ENCODE measurements at places on chromosomes 2 and 18.

- DNase-seq, result no peak
Observed at GRCh38 chr2:178679891-178680290, 127.3 kb downstream of the TTN start.

- DNase-seq, result no peak
Observed at GRCh38 chr2:240601061-240601830, 14.7 kb downstream of the CAPN10 start.

DNA sequence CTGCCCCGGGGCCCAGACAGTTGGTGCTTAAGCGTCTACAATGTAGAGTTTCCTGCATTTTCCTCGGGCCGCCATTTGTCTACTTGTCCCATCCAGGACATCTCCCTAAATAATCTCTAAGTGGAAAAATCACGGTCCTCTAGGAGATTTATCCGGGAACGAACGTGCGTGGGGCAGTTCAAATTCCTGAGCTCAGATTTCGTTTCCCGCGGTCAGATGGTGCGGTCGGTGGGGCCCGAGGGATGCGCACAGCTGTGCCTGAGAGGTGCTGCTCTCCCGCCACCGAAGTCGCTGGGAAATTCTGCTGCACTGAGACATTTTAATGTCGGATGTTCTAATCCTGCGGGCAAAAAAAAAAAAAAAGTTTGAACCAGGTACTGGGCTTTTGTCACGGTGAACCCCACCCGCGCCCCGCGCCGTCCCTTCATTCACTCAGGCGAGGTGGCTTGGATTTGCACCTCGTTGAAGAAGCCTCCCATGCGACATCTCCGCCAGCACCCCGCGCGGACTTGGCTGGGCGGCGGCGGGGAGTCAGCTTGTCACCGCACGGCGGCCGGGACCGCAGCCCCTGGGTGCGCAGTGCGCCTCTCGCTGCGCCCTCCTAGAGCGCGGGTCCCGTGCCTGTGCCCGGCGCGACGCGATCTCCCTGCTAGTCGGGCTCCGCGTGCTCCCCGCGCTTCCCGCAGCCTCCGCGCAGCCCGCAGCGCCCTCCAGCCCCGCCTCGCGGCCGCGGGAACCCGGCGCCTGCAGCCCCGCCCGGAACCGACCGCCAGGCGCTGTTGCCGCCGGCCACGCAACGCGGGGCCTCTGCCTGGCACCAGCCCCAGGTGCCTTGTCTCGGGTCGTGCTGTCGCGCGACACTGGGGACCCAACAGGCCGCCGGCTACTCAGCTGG is 191.9 kb upstream of the TCF4 start:
- peak; percentile 36 for DNase-seq

DNA sequence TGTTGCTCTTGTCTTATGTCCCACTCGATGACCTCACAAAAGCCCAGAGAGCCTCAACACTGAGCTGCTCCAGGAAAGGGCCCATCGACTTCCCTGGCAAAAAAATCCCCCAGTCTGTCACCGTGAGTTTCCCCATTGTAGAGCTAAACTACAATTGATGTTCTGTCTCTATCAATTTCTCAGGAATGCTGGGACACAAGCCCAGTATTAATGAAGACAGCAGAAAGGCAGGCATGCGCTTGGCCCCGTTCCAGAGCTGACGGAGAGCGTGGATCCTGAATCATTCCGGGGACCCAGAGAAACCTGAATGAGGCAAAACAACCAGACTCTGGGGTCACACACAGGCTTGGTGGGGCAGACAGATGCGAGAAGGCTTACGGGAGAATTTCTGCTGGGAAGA is 146.9 kb downstream of the TTC32 start:
- no peak for DNase-seq

- DNase-seq, result no peak
Observed at GRCh38 chr2:16899958-16900357, 234.3 kb upstream of the CYRIA start.

DNA sequence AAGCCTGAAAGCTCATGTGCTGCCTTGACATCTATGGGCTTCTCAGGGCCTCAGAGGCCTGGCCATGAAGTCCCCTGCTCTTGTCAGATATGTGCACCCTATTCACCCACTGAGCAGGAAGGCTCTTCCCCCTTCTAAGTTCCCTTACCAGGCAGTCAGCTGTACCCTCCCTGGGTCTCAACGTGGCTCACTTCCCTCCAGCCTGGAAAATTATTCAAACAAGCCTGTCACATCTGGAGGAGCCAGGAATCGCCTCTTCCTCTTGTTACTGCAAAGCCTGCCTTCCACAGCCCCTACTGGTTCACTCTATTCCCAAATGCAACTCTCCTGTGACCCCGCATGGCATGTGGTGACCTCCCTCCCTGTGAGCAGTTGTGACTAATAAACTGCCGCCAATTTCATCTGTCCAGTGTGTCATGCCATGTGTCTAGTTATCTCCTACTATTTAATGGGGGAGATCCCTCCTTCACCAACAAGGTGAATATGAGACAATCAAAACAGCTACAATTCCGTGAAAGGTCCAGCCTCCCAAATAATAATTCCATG is 8.4 kb upstream of the SERPINB8 start:
- DNase-seq, result no peak

GRCh38 chr2:175792881-175793280 is 209.2 kb downstream of the LNPK start:
- DNase-seq, result no peak

DNA sequence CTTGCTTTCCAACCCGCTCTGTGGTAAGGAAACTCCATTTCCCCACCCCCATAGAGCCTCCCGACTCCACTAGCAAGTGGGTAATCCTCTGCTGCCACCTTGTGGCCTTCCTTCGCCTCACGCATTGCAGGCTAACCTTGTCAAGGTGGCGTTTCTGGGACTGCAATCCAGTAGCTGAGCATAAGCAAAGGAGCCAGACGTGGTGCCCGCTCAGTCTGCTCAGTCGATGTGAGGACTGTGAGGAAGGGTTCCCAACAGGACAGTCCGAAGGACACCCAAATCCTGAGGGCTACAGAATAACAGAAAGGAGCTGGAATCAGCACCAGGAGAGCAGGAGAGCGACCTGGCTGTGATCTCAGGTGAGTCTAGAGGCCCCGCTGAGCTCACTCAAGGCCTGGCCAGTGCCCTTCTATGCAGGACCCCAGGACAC is 144.2 kb downstream of the SUCLG1 start:
- DNase-seq, result peak; percentile 29

- DNase-seq, result no peak
Observed at GRCh38 chr2:45178854-45179253, 169.6 kb upstream of the SIX2 start.

GRCh38 chr2:239178484-239178883 is 222.3 kb downstream of the HDAC4 start:
- DNase-seq, result no peak

DNA sequence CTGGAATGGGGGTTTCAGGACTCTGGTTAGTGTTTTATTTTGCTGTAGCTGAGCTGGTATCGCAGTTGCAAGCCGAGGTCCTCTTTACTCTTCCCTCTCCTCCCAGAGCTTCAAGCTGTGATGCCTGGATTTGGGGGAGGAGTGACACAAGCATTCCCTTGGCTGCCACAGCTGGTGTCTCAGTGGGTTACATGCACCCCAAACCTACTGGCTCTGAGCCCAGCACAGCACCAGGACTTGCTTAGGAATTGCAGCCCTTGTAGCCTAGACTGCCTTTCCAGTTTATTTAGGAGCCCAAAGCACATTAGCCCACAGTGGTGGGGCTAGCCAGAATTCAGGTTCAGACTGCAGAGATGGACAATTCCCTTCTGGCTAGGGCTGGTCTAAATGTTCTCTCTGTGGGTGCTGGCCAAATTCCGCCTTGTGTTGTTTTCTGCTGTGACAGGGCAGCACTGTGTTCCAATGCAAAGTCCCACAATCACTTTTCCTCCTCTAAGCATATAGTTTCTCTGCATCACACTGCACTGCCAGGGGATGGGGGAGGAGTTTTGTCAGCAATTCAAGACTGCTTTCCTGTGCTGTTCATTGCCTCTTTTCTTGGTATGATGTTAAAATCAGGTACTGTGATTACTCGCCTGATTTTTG is 122.8 kb downstream of the SLC4A10 start:
- no peak for DNase-seq

- no peak for DNase-seq
Observed at GRCh38 chr2:9847140-9847539, 3.9 kb downstream of the TAF1B start.

DNA sequence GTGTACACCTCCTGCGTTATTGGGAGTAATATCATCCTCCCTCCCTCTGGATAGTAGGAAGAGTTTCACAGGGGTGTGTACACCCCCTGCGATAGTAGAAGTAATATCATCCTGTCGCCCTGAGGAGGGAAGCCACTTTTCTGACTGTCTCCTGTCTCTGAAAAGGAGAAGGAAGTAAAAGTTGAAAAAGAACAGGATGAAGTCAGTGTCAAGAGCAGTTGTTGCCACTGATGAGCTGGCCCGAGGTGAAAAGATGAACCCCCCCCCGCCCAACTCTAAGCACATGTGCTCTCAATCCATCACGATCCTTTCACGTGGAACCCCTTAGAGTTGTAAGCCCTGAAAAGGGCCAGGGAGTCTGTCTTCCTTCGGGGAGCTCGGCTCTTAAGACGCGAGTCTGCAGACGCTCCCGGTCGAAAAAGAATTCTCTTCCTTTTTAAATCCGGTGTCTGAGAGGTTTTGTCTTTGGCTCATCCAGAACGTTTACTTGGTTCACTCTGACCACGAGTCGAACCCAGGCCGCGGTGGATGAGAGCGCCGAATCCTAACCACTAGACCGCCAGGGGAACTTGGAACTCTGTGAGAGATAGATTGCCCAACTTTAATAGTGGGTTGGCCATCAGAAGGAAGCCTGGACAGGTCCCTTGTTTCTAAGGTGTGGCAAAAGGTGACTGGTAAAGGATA is 22.4 kb upstream of the NAGK start:
- no peak for DNase-seq

DNA sequence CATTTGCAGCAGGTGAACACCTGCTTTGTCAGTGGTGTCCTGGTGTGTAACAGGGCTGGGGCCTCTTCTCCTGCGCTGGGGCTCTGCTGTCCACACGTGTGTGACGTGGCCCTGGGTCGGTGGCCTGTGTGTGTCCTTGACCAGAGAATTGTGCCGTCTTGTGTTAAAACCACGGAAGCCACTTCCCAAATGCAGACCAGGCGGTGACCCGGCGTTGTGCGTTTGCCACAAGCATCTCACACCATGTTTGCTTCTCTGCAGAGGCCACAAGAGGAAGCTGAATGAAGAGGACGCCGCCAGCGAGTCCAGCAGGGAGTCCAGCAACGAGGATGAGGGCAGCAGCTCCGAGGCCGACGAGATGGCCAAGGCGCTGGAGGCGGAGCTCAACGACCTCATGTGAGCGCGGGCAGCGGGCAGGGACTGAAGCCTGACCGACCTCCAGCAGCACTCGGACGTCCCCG is 44.3 kb upstream of the KCNG2 start:
- DNase-seq, result no peak

DNA sequence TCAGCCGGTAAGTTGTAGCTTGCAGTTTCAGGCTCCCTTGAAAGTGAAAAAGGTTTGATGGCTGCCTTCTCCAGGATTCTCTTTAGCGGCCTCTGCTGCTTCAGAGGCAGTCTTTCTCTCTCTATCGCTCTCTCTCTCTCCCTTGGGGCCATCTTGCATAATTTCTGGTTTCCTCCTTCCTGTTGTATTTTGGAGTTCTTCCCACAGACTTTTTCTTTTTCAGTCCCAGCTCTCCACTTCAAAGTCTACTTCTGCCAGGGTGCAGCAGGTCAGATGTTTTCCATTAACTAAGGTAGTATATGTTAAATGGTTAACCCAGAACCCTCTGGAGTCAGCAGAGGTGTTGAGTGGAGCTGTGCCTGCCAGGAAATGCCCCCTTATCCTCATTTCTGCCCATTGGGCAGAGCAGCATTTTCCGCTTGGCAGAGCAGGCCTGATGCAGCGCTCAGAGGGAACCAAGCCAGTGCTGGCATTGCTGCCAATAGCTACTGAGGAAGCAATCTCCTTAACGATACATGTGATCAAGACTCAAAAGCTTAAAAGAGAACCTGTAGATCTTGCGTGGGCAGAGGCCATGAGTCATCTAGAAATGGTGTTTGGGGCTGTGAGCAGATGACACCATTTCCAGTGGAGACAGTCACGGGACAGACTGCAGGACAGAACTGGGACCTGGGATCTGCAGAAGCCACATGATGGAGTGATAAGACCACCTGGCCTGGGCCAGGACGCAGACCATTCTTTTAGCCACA is 20.8 kb downstream of the DBI start:
- DNase-seq, result no peak

DNA sequence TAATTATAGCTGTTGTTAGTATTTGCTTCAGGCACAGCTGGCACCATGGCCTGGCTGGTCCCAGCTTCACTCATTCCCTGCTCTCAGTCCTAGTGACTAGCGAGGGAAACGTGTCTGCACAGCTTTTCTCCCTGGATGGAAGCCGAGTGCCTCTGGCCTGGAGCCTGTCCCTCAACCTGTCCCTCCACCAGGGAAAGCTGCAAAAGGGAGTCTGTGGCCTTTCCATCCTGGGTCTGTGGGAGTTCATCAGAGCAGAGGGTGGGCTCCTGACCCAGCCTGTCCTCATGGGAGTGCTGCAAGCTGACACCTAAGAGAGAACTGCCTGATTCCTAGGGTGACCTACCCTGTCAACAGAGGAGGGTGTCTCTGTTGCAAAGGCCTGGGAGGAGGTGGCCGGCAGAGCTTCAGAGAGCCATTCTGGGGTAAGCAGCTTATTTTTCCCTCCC is 118.3 kb downstream of the CAPN13 start:
- DNase-seq, result no peak

DNA sequence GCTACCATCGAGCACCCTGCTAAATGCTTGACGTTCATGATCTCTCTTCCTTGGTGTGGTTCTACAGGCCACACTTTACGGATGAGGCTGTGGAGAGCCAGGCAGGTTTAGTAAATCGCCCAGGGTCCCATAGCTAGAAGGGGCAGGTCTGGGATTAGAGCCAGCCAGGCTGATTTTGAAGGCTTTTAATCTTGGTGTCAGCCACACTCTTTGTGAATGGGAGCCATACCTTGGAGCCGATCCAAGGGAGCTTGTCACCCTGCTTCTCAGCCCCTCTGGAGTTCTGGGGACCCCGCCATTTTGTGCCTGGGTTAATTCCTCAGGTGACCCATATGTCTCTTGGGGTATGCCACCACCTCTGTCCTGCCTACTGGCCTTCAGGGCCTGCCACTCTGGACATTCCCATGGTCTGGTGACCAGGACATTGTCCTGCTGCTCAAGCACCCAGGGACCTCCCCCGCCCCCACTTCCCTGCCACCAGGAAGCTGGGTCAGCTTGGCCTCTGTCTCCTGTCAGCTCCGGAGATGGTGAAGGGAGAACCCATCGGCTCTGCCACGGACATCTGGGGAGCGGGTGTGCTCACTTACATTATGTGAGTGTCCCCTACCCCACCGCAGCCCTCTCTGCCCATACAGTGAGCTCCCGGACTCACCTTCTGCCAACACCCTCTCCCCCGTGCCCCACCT is 7.3 kb upstream of the GMPPA start:
- DNase-seq, result no peak

GRCh38 chr2:195909926-195910325 is 158.7 kb downstream of the DNAH7 start:
- DNase-seq, result no peak

GRCh38 chr2:45184606-45185005 is 175.4 kb upstream of the SIX2 start:
- no peak for DNase-seq

DNA sequence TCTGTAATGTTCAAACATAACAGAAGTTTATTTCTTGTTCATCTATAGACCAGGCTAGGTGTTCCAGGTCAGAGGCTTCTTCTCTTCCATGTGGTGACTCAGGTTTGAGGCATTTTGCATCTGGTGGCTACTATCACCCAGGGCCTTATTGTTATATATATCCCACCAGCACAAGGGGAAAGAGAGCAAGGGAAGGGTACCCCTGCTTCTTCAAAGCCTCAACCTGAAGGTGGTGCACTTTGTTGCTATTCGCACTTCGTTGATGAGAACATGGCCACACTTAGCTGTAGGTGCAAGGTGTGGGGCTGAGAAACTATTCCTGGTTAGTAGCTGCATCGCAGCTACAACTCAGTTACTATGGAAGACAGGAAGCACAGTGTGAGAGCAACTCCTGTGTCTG is 27.4 kb upstream of the SLC3A1 start:
- no peak for DNase-seq
